T-helper 17 cell (primary cell): ENCODE measurements at places on chromosomes 1 and 21.

DNA sequence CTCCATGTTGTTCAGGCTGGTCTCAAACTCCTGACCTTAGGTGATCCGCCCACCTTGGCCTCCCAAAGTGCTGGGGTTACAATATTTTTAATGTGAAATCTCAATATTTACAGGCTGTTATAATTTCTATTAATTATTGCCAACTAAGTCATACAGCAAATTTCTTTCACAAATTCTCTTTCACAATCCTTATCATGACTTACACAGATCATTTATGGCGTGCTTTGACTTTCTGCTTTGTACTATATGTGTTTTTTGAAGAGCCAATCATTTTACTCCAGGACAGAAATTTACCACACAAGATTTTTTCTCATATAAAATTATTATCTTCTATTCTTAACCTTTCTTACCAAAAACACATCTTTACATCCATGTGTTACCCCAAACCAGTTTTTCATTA is 1729.9 kb downstream of the NCAM2 start:
- DNase-seq, result no peak

DNA sequence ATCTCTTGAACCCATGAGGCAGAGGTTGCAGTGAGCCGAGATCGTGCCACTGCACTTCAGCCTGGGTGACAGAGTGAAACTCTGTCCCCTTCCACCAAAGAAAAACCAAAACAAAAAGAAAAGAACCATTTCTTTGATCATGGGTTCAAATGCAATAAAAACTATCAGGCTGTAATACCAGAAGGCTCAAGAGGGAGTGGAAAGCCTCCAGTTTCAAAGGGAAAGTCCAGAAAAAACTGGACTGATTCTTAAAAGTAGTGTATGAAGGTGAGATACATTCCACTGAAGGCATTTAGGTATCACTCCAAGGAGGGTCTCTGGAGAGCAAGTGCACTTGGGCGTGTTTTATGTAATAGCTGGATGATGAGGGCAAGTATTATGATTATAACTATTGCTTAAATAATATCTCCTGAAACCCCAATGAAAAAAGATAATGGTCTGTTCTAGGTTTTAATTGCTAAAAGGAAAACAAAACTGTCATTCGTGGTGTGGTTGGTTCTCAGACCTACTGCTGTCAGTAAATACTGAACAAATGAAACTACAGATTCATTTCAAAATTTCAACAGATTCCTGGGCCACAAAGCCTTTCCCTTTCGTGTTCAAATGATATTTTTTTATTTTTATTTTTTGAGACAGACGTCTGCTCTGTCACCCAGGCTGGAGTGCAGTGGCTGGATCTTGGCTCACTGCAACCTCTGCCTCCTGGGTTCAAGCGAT is 6.0 kb upstream of the CAMTA1 start:
- no peak for DNase-seq

GRCh38 chr1:220430586-220430985 is 97.3 kb upstream of the MARK1 start:
- no peak for DNase-seq

- DNase-seq, result no peak
Observed at GRCh38 chr1:235635938-235636662, 13.5 kb downstream of the GNG4 start.

DNA sequence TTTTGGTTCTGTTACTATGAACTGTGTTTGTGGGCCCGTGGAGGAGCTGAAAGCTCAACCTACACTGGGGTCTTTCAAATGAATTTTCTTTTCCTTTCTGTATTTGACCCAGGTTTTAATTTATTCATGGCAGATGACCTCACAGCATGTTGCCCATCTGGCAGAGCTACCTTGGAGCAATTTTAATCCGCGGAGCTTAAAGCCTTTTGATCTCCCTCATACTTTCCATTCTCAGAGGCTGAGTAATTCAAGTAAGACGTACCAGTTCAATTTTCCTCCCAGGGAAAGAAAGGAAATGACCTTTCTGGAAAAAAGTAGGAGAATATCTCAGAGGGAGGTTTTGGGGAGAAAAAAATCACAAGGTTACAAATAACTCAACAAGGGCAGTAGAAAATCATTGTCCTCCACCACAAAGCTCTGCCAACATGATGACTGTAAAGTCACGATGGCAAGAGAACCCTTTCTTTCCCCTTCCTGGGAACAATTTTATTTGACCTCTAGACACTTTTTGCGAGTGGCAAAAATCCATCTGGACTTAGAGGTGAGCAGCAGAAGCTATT is 21.6 kb upstream of the PCP4 start:
- no peak for DNase-seq

- DNase-seq, result no peak
Observed at GRCh38 chr1:74388855-74389254, 123.6 kb downstream of the LRRC53 start.

DNA sequence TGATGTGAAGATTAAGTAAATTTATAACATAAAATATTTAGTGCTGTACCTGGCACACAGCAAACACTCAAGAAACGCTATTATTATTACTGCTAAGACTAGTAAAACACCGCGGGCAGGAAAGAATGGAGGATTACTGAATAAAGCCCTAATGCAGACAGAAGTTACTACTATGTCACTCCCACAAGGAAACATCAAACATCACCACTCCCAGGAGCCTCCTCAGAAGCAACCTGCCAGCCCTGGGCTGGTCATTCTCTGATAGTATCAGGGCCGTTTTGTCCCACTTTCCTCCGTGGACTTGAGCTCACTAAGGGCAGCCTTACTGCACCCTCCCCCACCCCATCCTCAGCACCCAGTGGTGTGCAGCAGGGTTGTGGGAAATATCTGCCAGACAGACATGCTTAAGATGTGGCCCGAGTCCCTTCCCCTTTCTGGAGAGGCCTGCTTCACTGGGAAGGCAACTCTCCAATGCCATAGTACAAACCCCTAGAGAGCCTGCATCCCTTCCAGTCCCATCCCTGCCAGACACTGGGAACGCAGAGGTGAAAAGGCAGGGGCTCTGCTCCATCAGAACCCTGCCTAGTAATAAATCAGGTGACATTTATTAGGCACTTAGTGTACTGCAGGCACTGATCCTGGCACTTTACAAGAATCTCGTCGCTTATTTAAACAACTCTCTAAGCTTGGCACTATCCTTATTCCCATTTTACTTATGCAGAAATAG is 41.7 kb upstream of the ECE1 start:
- no peak for DNase-seq

DNA sequence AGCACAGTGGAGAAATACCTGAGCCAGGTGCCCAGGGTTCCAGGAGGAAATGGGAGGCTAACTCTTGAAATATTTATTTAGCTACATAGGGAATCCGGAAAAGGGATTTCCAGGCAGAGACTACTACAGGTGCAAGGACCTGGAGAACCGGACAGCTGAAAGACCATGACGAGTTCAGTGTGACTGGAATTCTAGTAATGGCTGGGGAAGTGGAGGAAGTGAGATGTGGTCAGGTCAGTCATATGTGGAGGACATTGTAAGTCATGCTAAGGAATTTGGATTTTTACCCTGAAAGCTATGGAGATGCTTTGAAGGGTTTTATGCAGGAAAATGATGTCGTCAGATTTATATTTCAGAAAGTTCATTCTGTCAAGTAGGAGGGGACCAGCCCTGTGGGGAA is 1.8 kb downstream of the CAP1 start:
- no peak for DNase-seq

- no peak for DNase-seq
Observed at GRCh38 chr1:194975913-194976312, 1632.3 kb downstream of the KCNT2 start.

DNA sequence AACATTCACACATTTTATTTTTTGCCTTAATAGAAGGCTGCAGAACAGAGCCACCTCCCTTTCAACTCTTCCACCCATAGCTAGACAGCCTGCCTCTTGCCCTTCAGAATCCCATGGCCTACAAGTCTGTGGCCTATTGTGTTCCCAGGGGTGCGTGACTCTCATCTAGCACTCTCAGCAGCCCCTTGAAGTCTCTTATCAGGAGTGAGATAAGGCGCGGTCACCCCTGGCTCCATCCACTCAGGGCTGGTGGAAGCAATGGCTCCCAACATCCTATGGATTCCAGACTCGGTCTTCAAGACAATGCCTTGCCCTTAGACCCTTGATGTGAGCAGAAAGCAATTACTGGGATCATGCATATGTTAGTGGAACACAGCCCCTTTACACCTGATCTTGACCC is 264.1 kb upstream of the GREM2 start:
- DNase-seq, result no peak

- DNase-seq, result no peak
Observed at GRCh38 chr1:65719391-65719790, 73.3 kb upstream of the PDE4B start.

DNA sequence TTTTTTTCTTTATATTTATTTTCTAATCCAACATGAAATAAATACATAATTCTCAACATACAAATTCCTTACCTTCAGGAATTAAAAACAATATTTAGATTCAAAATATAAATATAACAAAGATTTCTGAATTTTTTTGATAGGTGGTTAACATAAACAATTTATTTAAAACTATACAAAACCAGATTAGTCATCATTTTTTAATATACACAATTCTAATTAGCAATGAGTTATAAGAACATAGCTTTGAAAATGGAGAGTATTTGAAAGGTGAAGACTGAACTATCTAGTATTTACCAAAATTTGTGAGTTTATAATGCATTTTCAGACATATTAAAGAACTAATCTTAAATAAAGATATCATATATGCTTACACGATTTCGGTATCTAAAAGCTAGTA is 37.5 kb downstream of the TPR start:
- no peak for DNase-seq

- no peak for DNase-seq
Observed at GRCh38 chr1:152917794-152918193, 9.4 kb downstream of the IVL start.
